ENCODE measurements at places on chromosomes 5 and 9. TPM values are rescaled to one million over a fixed set of nuclear protein-coding genes. Genes with fewer than 3 reads are reported as not detected.

Gene SLC34A3
- total RNA-seq: not detected

Gene GLRA1
- not detected for total RNA-seq

Gene FAM81B
- total RNA-seq: not detected

Gene INIP
- total RNA-seq: 20.0 TPM

Gene C9orf50
- not detected for total RNA-seq

Gene SLC25A2
- total RNA-seq: 0.28 TPM

Gene GDA
- total RNA-seq: 5.0 TPM

Gene CFAP77
- total RNA-seq: not detected

Gene C9orf40
- 9.2 TPM for total RNA-seq

Gene C1QTNF2
- total RNA-seq: 0.44 TPM

Gene NOP16
- 76.2 TPM for total RNA-seq

Gene PCA3
- not detected for total RNA-seq

Data from Panc1 (cell line).